ENCODE measurements at places on chromosomes 5 and 9.

DNA sequence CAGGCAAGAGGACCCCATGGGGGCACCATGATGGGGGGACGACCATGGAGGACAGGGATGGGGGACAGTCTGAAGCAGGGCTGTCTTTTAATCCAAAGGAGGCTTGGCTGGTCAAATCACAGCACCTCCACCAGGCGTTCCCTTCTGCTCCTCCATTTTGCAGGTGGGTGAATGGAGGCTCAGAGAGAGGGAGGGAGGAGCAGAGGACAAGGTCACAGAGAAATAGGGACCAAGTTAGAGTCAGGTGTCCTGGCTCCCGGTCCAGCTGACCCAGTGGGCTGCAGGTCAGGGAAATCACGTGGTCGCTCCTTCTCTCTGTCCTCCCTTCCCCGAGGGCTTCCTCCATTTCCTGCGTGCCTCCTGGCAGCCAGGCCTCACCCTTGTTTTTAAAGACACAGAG, 156.4 kb upstream of the SMIM23 start:
- DNase-seq = no peak

DNA sequence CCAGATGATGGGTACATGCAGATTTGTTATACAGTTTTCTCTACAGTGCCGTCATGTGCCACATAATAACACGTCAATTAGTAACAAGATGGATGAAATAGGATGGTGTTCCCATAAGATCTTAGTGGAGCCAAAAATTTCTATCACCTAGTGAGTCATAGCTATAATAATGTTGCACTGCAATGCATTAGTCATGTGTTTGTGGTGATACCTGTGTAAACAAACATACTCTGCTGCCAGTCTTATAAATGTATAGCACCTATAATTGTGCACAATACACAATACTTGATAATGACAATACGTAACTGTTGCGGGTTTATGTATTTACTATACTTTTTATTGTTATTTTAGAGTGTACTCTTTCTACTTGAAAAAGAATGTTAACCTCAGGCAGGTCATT, 865.4 kb downstream of the MAT2B start:
- DNase-seq = no peak

- no peak for DNase-seq
Measured at GRCh38 chr5:74174366-74174765, 466.2 kb downstream of the ENC1 start.

DNA sequence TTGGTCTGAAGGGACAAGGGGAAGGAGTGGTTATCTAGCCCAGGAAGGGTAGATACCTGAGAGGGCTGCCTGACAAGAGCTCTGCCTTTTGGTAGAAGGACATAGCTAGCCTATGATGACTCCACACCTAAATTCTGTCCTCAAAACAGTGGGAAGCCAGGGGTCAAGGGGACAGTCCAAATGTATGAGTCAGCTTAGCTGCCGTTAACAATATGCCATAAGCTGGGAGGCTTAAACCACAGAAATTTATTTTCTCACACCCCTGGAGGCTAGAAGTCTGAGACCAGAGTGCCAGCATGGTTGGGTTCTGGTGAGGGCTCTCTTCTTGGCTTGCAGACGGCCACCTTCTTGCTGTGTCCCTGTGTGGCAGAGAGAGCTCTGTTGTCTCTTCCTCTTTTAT, 306.4 kb downstream of the NTRK2 start:
- DNase-seq = no peak

GRCh38 chr5:119453040-119453373, 710 bp downstream of the HSD17B4 start:
- no peak for DNase-seq

DNA sequence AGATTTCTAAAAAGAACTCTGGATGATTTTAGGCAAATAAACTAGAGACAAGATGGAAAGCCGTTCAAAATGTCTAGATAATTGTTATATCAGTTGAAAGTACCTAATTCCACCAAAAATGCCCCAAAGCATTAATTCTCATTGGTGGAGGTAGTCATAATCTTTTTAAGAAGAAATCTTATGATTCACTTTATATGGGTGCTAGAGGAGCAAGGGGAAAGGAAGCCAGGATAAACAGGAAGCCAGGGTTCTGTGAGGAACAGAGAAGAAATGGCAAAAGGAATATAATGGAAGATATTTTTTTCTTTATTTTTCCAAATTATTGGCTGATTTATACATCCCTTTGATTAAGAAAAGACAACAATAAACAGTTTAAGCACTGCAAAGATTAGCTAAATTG, 7.8 kb downstream of the YIPF5 start:
- no peak for DNase-seq

GRCh38 chr5:35230038-35230611, at the start of gene PRLR:
PRLR (minus strand) TSS chr5:35230487; CDS start chr5:35089620, 140,867 bp downstream.
- no peak for DNase-seq

- DNase-seq = no peak
Measured at GRCh38 chr5:143893638-143894037, 81.7 kb downstream of the HMHB1 start.

GRCh38 chr9:96725576-96725975, 52.3 kb downstream of the ZNF510 start:
- no peak for DNase-seq

GRCh38 chr9:107667231-107668070, 177.9 kb upstream of the KLF4 start:
- DNase-seq = no peak

GRCh38 chr5:130400091-130400490, 495.8 kb downstream of the CHSY3 start:
- no peak for DNase-seq

- no peak for DNase-seq
Measured at GRCh38 chr5:68436686-68437520, 221.3 kb downstream of the PIK3R1 start.

DNA sequence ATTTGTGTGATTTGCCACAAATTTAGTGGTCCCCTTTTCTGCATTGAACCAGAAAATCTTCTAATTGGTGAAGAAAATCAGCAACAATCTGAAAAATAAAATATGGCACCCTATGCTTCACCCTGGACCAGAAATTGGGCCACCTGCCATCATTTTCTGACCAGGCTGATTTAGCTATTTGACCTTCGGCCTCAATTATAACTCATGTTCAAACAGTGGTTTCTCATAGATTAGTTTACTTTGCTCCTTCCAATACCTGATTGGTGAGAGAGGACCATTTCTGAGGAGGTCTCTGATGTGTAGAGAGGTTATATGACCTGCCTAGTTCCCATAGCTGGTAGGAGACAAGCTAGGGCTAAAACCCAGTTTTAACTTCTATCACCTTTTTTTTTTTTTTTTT, 59.0 kb downstream of the PTTG1 start:
- no peak for DNase-seq

DNA sequence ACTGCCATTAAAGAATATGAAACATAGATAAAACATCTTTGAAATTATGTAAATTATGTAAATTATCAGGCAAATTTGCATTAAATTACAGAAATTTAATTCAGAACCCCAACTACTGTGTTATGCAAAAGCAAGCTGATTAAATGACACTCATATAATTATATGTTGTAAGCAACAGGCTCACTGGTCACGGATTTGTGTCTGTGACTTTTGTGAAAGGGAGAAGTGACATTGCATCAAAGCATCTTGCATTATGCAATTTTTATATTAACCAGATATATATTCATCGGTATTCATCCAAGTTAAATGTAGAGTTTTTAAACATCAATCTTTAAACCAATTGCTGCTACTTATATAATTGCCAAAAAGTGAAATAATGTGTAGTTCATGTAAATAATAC, 13.0 kb upstream of the GLIPR2 start:
- no peak for DNase-seq

DNA sequence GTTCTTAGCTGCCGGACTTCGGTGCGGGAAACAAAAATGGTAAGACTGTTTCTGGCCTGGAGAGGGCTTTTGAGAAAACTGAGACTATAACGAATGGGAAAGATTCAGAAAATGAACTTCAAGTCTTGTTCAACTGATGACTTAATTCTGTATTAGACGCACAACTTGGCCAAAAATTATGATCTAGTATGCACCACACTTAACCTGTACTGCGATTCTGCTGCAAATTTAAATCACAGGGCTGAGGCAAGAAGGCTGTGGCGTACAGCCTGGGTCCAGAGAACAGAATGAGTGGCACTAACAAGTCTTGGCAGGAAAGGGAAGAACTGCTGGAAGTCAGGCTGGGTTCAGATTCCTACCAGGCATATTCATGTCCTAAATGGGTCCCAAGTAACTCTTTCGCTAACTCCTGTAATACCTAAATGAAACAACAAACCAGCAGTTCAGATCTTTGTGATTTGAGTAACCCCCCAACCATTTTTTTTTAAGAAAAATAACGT, 781 bp upstream of the COL23A1 start:
- no peak for DNase-seq

GRCh38 chr9:76855015-76855414, 50.9 kb downstream of the PRUNE2 start:
- DNase-seq = no peak

DNA sequence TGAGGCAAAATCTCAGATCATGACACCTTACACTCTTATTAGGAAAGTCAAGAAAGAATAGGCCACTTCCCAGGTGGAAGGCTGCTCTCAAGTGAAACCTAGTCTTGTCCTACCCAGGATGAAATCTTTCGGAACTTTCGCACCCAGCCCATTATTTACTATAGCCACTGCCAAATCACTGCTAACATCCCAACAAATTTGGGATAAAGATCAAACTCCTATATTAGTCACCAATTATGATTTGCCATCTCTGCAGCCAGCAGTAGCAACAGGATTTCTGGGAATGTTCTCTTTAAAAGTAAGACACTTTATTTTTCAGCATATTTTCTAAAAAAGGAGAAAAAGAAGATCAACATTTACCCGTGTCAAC, 224.6 kb downstream of the GAS1 start:
- no peak for DNase-seq

GRCh38 chr5:74310386-74310785, 330.1 kb downstream of the ENC1 start:
- DNase-seq = no peak

GRCh38 chr9:76153902-76154629, 240.2 kb downstream of the RFK start:
- DNase-seq = no peak

GRCh38 chr5:88483964-88484672, 215.5 kb upstream of the TMEM161B start:
- DNase-seq = no peak

- DNase-seq = peak; percentile 3
Measured at GRCh38 chr9:125747765-125748445, 732 bp downstream of the PBX3 start.

GRCh38 chr5:112475747-112476365, 56.8 kb upstream of the EPB41L4A start:
- DNase-seq = no peak

DNA sequence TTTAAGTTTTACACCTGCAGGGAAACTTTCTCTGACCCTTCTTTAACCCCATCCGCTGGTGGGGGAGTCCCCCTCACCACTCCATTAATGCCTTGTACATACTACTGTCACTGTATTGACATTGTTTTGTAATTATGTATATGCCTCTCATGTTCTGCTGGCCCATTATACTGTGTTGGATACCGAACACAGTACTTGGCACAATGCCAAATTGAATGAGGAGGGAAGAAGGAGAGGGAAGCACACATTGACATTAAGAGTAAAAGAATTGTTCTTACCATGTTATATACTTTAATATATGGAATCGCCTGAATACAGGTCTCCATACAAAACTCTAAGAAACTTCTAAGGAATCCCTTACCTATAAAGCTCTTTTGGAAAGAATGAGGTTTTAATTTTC, 73.6 kb upstream of the GRHPR start:
- no peak for DNase-seq

- no peak for DNase-seq
Measured at GRCh38 chr9:99039505-99040182, 65.3 kb upstream of the TGFBR1 start.

GRCh38 chr5:15021266-15022046, 149.9 kb upstream of the ANKH start:
- DNase-seq = no peak

- DNase-seq = no peak
Measured at GRCh38 chr9:16524078-16524477, 346.4 kb downstream of the BNC2 start.

DNA sequence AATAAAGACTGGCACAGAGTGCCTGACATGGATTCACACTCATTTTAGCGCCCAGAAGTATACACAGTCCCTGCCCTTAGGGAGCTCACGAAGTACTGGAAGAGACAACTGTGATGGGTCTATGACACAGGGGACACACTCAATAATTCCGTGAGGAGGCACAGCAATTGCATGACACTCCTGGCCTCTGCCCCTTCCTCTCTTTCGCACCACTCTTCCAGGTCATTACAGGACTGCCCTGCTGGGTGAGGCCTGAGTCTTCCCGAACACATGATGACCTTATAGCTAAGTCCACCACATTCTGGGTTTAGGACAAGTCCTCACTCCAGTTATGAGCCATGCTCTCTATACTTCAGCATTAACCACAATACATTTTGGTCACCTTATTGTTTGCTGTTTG, 134.7 kb downstream of the GNA14 start:
- no peak for DNase-seq

DNA sequence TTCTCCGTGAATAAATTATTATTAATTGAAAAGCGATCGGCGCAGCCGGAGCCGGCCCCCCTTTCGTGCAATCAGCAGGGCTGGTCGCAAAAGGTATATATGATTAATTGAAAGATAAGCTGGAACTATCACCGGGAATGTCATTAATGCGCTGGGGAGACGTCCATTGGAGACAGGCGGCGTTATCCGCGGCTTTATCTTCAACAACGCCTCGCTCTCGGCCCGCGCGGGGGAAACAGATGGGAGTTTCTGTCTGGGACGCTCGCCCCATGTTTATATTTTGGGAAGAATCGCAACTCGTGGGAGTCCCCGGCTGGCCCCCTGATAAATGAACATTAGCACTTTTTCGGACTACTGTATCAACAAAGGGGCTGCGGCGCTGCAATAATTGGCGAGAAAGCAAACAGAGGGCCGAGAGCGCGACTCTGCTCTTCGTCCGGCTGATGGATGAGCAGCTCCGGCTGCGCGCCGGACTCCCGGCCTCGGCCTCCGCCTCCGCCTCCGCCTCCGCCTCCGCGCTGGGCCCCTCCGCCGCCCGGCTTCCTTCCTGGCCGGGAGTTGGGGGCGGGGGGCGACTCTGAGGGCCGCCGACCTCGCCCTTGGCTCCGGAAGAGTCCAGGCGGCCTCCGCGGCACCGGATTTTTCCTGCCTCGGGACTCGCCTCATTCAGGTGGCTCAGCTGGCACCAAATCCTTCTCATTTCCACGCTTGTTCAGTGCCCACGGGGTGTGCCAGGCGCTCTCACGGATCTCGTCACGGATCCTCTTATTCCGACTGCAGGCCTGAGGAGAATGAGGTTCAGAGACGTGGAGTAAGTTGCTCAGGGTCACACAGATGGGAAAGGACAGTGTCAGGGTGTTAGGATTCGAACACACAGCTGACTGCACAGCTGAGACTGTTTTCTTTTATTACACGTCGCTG, 3.6 kb upstream of the NKX2-5 start:
- DNase-seq = no peak

GRCh38 chr9:110746211-110746930, 77.8 kb downstream of the MUSK start:
- DNase-seq = no peak

DNA sequence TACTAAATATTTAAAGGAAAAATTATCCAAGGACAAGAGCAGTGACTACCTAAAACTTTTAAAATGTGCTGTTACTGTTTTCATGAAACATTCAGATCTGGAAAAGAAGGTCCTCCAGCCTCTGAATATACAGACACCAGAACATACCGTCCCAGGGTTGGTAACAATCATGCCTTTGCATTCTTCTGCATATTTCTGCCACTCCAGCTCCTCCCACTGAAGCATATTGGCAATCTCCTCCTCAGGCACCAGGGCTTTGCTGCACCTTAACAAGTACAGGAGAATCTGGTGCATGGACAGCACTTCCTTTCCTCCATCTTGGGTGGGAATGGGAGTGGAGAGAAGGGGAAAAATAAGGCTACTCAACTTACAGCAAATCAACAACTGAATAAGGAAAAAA, 60.0 kb downstream of the DROSHA start:
- DNase-seq = no peak

All from CD4-positive, alpha-beta T cell treated with Interleukin-6 at 100 ng/mL for 8 hours (primary cell).